ENCODE measurements at places on chromosomes 5 and 9.

- DNase-seq = no peak
Measured at GRCh38 chr9:95991326-95991725, 115.8 kb downstream of the ERCC6L2 start.

- no peak for DNase-seq
Measured at GRCh38 chr9:128144239-128145181, 4.7 kb upstream of the LCN2 start.

DNA sequence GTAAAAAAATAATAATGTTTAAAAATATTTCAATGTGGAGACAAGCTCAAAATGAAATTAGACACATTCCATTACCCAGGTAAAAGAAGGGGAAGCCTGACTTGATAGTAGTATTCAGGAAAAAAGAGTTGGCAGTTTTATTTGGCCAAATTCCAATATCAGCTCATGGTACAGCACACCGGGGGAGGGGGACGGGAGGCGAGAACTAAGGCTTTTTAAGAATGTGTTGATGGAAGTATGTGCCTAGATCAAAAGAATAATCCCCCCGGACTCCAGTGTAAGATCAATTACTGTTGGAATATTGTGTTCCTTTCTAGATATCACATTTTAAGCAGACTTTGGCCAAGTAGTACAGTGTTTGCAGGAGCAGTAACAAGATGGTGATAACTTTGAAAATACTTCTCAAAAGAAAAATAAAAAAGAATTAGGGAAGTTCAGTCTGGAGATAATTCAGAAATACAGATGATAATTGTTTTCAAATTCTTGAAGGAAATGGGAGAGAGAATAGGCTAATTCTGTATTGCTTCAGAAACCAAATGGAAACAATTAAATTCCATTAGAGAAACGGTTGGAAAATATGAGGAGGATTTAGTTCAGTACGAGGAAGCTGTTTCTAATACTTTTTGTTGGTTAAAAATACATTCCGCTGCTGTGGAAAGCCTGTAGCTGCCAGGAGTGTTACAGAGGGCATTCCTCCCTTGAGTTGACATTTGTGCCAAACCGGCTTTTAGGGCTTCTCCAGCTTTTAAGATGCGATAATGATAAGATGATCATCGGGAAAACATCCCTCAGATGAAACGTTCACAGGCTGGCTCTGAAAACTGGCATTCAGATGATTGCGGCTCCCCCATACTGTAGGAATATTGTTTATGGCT lies 98.1 kb upstream of the ERBIN start:
- no peak for DNase-seq

DNA sequence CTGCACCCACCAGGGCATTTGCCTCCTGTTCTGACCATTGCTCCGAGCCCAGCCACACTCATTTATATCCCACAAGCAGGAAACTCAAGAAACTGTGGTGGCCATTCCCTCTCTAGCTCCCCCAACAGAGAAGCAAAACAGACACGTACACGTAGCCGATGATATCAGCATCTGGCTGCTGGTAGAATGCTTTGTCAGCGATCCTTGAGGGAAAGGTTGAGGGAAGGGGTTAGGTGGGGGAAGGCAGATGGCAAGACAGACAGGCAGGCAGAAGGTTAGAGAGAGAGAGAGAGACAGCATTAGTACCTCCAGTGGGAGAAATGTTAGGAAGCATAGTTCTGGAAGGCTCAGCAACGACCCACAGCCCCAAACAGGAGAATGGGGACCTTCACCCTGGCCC lies 7.8 kb downstream of the HIGD2A start:
- no peak for DNase-seq

GRCh38 chr5:67495072-67495471 lies 298.5 kb upstream of the CD180 start:
- DNase-seq = no peak

Data from neural crest cell (in vitro differentiated cells).